ENCODE measurements at places on chromosomes 1 and 21. TPM values are rescaled to one million over a fixed set of nuclear protein-coding genes. Genes with fewer than 3 reads are reported as not detected.

The RLF gene
- total RNA-seq: 18.5 TPM

The TSHB gene
- total RNA-seq: not detected

The NUF2 gene
- total RNA-seq: 32.9 TPM

The ABCA4 gene
- 0.16 TPM for total RNA-seq

The SLC2A5 gene
- 0.04 TPM for total RNA-seq
